Activated naive CD8-positive, alpha-beta T cell treated with anti-CD3 and anti-CD28 coated beads for 36 hours (primary cell): ENCODE measurements at places on chromosomes 12 and 14.

DNA sequence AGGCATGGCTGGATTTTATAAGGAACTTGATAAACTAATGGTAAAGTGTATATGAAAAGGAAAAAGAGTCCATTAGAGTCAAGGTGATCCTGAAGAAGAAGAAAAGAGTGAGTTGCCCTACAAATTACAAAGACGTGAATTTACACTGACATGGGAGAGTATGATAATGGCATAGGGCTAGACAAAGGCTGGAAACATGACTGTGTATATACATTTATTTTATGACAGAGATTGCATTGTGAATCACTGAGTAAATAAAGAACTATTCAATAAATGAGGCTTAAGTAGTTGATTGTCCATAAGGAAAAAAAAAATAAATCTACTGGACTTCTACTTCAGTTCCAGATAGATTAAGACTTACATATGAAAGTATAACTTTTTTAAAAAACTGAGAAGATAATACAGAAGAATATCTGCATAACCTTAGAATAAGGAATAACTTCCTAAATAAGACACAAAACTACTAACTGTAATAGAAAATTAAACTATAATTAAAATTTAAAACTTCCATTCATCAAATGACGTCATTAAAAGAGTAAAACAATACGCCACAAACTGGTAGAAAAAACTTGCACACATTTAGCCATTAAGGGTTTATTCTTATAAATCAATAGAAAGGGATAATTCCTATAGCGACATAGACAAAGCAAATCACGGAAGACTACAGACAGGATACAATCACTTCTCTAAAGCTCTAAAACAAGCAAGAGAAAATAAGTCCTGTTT is 278.5 kb downstream of the NOVA1 start:
- DNase-seq = no peak

- no peak for DNase-seq
These were observed 50.6 kb downstream of the FOXA1 start for GRCh38 chr14:37544407-37544806.

- no peak for DNase-seq
These were observed 860.4 kb upstream of the FBXO33 start for GRCh38 chr14:40292664-40293063.

DNA sequence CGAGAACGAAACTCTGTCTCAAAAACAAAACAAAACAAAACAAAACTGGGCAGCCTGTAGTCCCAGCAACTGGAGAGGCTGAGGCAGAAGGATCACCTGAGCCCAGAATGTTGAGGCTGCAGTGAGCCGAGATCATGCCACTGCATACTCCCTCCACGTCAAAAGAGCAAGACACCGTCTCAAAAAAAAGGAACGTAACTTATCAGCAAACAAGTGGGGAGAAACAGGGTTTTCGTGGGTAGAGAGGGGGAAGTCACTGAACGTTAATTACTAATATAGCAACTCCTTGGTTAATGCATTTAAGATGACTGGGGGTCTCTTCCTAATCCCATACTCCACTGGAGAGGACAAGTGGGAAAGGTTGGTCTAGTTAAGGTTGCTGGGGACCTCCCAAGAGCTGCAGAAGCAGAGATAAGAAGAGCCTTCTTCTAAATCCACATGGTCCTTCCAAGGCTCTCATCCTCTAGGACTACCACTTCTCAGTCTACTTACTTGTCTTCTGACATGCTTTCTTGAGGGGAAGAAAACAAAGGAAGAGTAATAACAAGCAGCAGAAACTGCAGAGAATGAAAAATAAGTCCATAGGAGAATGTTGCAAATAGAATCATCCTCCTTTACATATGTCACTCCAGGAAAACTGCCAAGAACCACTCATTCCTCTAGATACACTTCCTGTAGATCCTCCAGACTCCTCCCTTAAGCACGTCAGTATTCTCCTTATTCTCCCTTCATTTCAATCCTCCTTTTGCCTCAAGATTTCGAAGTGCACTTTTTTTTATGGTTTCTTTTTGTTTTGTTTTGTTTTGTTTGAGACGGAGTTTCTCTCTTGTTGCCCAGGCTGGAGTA is 5.8 kb downstream of the NUMB start:
- no peak for DNase-seq

GRCh38 chr12:793711-794110 is 41.3 kb downstream of the WNK1 start:
- no peak for DNase-seq

GRCh38 chr12:71755146-71755892 is 656 bp downstream of the RAB21 start:
- DNase-seq = peak; percentile 63
